ENCODE measurements at places on chromosomes 1 and 21.

GRCh38 chr1:179826626-179827280 is 50.9 kb downstream of the TOR1AIP2 start:
- DNase-seq: no peak

GRCh38 chr1:155014709-155015508 is 12.3 kb downstream of the ZBTB7B start:
- DNase-seq: no peak

- no peak for DNase-seq
Measured at GRCh38 chr1:24384251-24385090, 29.1 kb downstream of the STPG1 start.

GRCh38 chr1:21251773-21252471 is 38.3 kb downstream of the ECE1 start:
- DNase-seq: no peak

- no peak for DNase-seq
Measured at GRCh38 chr1:242243472-242243871, 244.6 kb upstream of the MAP1LC3C start.

DNA sequence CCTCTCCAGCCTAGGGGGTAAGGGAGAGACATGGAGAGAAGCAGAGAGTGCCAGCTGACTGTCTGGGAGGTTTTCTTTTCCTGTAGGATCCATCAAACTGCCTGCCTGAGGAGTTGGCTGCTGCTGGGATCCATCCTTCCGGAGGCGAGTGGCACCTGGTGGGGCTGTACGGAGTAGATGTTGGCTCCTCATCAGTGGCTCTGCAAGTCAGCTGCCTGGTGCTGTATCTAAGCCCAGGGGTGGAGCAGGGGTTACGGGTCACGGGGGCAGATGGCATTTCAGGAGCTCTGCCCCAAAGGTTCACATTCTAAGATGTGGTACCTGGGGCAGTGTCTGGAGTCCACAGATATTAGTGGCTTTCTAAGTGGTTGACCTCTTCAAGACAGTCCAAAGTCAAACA is 128.0 kb downstream of the ACTL8 start:
- no peak for DNase-seq

DNA sequence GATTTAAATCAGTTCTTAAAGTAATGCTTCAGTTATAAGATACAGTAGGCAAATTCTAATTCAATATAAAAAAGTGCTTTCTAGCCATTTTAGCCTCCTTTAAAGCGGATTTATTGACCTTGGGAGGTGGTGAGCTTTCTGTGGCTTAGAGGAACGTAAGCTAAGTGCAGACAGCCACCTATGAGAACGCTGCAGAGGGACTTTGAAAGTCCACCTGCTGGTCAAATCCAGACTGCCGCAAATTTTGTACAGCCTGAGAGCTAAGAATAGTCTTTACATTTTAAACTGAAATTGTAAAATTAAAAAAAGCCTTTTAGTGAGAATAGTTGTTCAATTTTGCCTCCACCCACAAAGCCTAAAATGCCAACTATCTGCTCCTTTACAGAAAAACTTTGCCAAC is 67.0 kb upstream of the SSX2IP start:
- no peak for DNase-seq

DNA sequence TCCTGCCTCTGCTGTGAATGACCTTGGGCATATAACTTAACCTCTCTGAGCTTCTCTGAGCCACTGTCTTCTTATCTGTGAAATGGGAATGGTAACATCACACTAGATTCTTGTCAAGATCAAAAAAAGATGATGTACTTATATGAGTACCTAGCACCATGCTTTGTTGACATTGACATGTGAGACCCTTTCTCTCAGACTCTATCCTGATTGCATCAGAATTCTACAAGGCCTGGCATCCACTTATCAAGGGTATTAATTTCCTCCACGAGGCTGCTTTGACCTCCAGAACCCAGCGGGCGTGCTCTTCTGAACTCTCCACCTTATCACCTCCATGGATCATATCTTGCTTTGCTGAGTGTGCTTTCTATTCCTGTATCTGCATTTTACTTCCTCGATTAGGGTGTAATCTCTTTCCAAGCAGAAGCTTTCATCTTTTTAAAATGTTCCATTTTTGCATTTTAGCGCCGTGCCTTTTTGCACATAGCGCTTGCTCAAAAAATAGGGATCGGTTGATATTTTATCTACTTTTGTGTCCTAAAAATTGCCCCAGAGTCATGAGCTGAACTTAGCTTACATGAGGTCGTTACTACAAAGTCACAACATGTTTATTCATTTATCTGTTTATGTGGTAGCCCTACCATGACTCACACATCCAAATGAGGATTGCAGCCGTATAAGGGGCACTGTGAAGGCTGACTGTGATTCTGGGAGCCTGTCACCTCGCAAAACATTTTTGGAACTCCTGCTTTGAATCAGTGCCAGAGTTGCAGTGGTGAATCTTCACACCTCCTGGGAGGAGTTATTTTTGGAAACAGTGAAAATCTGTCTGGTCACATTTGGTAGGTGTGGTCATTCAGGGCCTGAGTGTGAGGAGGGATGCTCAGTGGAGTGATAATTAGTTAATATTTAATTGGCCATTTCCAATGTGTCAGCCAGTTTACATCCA is 63.2 kb downstream of the IER5 start:
- no peak for DNase-seq

GRCh38 chr1:23456226-23456625 is 27.8 kb downstream of the ASAP3 start:
- DNase-seq: no peak

- DNase-seq: no peak
Measured at GRCh38 chr1:151831256-151831591, 378 bp downstream of the RORC start.

DNA sequence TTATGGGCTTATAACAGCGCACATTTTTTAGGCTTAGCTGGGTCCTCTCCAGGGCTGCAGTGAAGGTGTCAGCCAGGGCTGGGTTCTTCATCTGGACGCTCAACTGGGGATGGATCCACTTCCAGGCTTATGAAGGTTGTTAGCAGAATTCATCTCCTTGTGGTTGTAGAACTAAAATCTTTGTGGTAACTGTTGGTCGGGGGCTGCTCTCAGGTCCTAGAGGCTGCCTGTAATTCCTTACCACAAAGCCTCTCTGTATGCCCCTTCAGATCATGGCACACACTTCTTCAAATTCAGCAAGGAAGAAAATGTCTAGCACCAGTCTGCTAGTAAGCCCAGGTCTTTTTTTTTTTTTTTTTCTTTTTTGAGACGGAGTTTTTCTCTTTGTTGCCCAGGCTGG is 40.9 kb upstream of the EPS8L3 start:
- no peak for DNase-seq

- DNase-seq: no peak
Measured at GRCh38 chr21:31500071-31500470, 156.0 kb upstream of the TIAM1 start.

DNA sequence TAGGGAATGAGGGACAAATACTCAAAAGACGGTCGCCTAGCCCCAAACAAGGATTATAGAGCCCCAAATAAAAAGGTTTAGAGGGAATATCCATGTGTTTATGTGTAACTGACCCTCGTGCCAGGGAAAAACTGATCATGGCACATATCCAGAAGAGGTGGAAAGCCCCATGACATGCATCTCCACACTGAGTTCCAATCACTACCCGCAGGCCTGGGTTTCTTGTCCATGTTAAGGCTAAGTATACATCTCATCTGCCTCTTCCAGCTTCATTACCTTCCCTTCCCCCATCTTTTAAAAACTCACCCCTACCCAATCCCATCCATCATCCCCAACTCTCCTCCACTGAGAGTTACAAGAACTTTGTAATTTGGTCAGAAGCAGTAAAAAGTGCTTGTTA is 15.2 kb downstream of the GADD45A start:
- DNase-seq: no peak

DNA sequence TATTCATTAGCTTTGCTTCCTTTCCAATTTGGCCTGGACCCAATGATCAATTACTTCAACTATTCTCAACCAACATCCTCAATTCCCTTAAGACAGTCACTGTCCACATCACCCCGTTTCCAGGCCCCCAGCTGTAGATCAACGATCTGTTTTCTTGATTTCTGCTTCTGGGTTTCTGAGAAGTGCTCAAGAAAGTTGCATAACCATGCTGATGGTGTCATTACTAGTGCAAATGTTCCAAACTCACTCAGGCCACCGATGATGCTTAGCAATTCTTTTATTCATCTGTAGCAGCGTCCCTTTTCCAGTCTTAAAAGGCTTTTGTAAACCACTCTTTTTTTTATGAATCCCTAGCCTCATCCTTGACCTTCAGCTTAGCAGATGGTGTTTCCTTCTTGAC is 155.8 kb upstream of the PTGFR start:
- no peak for DNase-seq

GRCh38 chr1:56120021-56120420 is 459.3 kb downstream of the PLPP3 start:
- DNase-seq: no peak

DNA sequence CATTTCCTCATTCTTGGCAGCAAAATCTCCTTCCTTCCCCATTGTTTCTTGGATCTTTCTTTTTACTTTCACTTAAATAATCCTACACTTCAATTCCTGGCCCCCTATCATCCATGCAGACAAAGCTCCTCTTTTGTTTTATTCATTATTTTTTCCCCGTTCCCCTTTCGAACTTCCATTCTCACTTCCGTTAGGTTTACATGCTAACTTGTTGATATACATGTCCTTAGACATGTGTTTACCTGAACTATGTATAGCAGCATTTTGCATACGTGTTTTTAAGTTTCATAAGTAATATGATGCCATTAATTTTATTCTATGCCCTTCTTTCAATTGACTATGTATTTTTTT is 67.0 kb upstream of the LYST start:
- no peak for DNase-seq

Measured in activated CD8-positive, alpha-beta memory T cell treated with anti-CD3 and anti-CD28 coated beads for 1 hour (primary cell).